ENCODE measurements at places on chromosomes 3 and 15.

- no peak for DNase-seq
Observed at GRCh38 chr15:101024706-101025500, 105.7 kb downstream of the LRRK1 start.

- no peak for DNase-seq
Observed at GRCh38 chr3:98990657-98991056, 89.2 kb upstream of the DCBLD2 start.

- DNase-seq: no peak
Observed at GRCh38 chr3:144556392-144556791, 584.8 kb downstream of the DIPK2A start.

GRCh38 chr3:15805756-15806266 is 8.0 kb upstream of the ANKRD28 start:
- DNase-seq: no peak

- no peak for DNase-seq
Observed at GRCh38 chr3:189389346-189389745, 217.6 kb downstream of the TPRG1 start.

DNA sequence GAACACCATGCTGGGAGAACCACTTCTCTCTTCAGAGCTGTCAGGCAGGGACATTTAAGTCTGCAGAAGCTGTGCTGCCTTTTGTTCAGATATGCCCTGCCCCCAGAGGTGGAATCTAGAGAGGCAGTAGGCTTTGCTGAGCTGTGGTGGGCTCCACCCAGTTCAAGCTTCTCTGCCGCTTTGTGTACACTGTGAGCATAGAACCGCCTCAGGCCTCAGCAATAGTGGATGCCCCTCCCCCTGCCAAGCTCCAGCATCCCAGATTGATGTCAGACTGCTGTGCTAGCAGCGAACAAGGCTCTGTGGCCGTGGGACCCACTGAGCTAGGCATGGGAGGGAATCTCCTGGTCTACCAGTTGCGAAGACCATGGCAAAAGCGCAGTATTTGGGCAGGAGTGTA is 121.6 kb downstream of the NFKBIZ start:
- no peak for DNase-seq

DNA sequence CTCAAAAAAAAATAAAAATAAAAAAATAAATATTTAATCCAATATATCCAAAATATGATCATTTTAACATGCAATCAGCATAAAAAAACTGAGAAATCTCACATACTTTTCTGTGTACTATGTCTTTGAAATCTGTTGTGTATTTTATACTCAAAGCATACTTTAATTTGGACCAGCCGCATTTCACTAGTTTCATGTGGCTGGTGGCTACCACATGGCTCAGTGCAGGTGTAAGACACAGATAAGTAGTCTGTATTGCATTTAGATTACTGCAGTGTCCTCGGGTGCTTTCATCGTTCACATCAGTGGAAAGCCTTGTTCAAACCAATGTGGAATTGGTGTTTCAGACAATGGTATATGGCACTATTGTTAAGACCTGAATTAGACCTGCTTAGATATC is 11.0 kb downstream of the CRTC3 start:
- DNase-seq: no peak

DNA sequence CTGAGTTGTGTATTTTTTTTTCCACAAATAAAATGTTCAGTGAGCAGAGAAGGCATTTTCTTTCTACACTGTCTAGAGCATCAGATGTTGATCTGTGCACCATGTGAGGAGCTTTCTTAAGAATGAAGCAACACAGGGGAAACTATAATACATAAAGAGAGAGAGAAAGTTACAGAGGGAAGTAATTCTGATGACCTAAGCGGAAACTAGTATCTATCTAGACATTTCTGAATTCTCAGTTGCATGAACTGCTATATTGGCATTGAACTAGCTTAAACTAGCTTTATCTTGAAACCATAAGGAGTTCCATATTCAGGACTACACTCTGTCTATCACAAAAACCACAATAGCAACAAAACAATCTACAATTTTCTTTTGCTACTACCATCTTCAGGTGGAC is 822.4 kb downstream of the VGLL3 start:
- no peak for DNase-seq

- DNase-seq: no peak
Observed at GRCh38 chr3:33194303-33194702, 24.3 kb downstream of the SUSD5 start.

GRCh38 chr15:84608707-84609284 is 8.0 kb downstream of the ZSCAN2 start:
- DNase-seq: no peak

- no peak for DNase-seq
Observed at GRCh38 chr15:45181491-45182285, 6.1 kb downstream of the SHF start.

GRCh38 chr3:152276681-152277080 is 8.0 kb downstream of the MBNL1 start:
- no peak for DNase-seq

- no peak for DNase-seq
Observed at GRCh38 chr3:172622156-172622555, 88.7 kb downstream of the NCEH1 start.

GRCh38 chr3:120429921-120430361 is 20.9 kb downstream of the FSTL1 start:
- no peak for DNase-seq

DNA sequence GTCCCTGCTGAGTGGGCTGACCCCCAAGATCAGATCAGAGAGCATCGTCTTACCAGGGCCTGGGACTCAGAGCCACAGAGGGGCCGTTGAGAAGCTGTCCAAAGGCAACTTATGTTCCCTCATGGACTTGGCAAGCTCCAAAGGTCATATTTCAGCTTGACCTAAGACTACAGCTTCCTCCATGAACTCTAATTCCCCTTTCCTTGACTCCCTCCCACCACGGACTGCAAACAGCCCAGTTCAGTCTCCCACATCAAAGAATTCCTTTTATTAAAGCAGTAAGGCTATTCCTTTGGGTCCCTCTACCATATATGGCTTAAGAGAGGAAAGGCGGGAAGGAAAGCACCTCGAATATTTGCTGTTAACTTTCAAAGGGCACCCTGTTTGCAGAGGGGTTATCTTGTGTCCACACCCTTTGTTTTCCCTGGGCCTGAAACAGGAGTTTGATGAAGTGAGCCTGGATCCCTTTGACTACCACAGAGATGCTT is 146.1 kb upstream of the THBS1 start:
- no peak for DNase-seq

GRCh38 chr3:128506754-128507153 is 13.8 kb upstream of the GATA2 start:
- no peak for DNase-seq

- no peak for DNase-seq
Observed at GRCh38 chr15:43913026-43913780, 86.4 kb downstream of the WDR76 start.

DNA sequence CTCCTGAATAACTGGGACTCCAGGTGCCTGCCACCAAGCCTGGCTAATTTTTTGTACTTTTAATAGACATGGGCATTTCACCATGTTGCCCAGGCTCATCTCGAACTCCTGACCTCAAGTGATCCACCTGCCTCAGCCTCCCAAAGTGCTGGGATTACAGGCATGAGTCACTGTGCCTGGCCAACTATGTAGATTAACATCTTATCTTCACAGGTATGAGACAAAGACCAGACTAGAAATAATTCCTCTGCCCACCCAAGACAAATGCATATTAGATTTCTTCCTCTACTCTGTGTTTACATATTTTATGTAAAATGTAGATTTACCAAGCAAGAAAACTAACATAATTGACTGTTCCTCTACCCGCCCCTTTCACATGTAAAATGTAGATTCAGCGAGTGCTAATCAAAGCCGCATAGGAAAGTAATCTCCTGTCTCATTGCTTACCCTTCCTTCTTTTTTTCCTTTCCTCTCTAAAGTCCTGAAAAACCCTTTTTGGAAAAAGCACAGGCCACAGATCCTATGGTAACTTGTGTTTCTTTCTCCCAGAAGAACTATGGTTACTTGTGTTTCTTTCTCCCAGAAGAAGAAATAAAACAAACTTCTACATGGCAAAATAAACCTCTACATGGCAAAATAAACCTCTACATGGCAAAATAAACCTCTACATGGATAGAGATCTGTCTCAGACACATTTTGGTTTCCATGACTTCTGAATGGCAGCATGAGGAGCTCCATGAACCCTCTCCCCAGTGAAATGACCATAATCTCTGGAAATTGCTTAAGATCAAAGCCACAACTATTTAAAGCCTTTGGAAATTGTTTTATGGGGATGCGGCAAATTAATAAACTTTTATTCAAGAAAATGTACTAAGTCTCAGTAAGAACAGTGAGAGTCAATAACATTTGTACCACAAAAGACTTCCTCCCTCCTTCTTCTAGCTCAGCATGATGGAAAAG is 9.1 kb upstream of the ABHD2 start:
- no peak for DNase-seq

GRCh38 chr15:85500729-85501128 is 120.3 kb downstream of the AKAP13 start:
- no peak for DNase-seq

DNA sequence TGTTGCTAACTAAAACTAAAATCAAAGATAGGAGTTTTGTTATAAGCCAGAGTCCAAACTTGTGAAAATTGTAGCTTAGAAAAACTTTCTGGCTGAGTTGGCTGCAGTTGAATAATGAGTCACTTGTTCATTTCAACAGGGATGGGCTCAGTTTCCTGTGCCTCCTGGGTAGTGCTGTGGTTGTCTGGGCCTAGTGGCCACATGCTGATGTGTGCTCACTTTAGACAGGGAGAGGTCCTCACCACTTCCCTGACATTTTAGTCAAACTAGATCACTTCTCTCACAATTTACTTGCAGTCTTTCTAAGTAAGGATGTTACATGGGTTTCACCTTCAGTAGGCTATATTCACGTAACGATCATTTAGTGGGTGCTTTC is 6.3 kb upstream of the UBE2Q2 start:
- no peak for DNase-seq

DNA sequence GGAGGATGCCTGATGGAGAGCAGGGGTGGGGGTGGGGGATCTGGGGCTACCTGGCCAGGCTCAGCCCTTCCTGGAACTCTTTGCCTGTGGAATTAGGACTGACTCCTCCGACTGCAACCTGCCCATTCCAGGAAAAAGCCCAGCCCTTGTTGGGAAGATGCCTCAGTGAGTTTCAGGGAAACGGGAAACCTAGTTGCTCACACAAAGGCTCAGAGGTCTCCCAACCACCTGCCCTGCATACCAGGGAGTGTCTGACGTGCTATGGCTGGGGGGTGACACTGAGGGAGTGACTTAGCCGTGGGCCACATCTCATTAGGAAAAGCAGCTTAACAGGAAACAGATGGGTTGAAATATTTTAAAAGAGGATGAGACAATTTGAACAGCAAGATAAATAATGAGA is 27.9 kb downstream of the CYP8B1 start:
- DNase-seq: no peak
